ENCODE measurements at places on chromosomes 4 and X.
A peak's percentile ranks its signal among the peaks of the same experiment; 100 is the strongest.

- no peak for DNase-seq
These were observed 109.8 kb downstream of the MAPK10 start for GRCh38 chr4:86250006-86250405.

GRCh38 chr4:10105421-10105820, 11.2 kb downstream of the WDR1 start:
- no peak for DNase-seq

DNA sequence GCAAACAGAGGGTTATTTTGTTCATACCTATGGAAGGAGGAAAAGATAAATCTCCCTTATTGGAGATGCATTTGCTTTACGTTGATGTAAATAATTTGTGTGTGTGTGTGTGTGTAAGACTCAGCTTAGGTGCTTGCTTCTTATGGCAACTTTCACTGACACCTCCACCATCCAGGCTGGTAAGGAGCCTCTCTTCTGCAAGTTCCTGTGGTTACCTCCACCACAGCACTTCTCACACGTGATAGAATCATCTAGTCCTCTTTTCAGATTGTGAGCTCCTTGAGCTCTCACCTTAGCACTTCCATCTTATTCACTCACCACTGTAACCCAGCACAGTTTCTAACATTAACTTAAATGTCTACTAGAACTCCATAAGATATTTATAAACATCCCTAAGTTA, 553.7 kb downstream of the FGF13 start:
- no peak for DNase-seq

- no peak for DNase-seq
These were observed 66.9 kb upstream of the GRID2 start for GRCh38 chr4:92236877-92237276.

- DNase-seq = no peak
These were observed 111.5 kb downstream of the ASB9 start for GRCh38 chrX:15158350-15158735.

GRCh38 chr4:61489927-61490326, 289.8 kb downstream of the ADGRL3 start:
- DNase-seq = no peak

GRCh38 chrX:68186552-68187262, 246.6 kb downstream of the OPHN1 start:
- DNase-seq = peak; percentile 62

DNA sequence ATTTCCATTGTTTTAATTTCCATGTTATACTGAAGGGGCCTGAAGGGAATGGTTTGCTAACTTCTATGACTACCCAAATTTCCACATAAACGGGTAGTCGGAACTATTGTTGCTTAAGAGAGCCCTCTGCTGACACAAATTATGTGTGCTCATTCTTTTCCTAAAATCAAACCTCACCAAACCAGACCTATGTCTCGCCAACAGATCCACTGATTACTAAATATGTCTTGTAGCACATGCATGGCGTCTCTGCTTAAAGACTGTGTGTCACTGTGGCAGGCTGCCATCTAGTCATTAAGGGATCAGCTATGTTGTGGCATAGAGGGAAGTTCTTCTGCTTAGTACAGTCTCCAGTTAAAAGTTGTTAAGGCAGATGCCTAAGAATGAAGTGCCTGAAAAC, 25.1 kb downstream of the PIR start:
- peak; percentile 46 for DNase-seq

GRCh38 chr4:28117084-28117682, 1256.5 kb downstream of the STIM2 start:
- no peak for DNase-seq

DNA sequence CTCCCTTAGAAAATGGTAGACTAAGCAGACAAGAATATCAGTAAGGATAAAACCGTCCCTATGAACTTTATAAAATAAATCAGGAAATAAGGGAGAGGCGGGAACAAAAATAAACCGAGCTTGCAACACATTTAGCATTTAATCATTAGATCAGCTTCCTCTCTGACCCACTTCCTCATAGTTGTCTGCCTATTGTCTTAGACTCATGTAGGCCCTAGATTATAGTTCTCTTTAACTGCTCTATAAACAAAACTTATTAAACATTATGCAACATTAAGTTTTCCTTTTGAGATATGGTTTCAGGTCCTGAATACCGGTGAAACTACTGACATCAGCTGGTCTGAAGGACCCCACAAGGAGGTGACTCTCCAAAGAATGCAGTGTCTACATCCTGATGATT, 15.8 kb upstream of the SRD5A3 start:
- peak; percentile 43 for DNase-seq

DNA sequence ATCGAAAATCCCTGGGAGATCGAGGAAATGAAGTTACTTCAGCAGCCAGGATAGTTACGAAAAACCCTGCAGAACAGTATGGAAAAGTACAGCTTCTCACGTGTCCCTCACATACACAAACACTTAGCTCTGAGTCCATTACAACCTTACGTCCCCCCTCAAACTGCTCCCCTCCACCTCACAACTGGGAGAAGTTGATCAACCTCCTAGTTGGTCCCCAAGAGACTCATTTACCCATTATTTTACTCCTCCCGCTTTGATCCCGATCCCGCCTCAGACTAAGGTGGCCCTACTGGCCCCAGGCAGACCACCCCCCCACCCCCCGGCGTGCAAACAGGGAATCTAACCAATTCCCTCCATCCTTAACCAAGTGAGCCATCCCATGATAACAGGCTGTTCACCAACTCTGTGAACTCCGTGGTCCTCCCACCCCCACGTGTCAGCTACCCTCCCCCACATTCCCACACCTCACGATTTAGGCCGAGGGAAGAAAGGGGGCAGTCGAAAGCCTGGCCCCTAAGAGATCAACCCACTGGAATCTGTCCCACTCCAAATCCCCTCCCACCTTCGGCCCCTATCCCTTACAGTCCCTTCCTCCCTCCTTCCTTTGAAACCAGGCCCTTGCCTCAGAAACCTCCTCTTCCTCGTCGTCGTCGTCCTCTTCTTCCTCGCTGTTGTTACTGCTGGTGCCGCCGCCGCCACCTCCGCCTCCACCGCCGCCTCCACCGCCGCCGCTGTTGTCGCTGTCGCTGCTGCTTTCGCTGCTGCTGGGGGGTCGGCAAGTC, 755 bp downstream of the ANKRD17 start:
- DNase-seq = peak; percentile 69

GRCh38 chr4:113327494-113327893, 278.0 kb downstream of the ANK2 start:
- DNase-seq = no peak

DNA sequence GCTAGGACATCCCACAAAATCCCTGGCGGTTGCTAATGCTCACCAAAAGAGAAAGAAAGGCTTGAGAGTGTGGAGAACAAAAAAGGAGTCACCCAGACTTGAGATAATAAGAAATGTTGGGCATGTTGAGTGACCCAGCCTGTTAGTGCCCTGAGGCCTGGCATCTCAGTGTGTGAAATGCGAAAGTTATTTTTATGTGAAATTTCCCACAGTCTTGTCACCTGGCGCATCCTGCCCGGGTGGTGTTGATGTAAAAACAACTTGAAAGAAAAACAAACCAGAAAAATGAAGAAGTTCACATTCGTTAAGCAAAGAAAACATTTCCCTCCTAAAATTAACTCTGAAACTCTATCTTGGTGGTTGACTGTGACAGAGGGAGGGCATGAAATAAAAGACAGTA, 495.2 kb downstream of the MID1IP1 start:
- no peak for DNase-seq

DNA sequence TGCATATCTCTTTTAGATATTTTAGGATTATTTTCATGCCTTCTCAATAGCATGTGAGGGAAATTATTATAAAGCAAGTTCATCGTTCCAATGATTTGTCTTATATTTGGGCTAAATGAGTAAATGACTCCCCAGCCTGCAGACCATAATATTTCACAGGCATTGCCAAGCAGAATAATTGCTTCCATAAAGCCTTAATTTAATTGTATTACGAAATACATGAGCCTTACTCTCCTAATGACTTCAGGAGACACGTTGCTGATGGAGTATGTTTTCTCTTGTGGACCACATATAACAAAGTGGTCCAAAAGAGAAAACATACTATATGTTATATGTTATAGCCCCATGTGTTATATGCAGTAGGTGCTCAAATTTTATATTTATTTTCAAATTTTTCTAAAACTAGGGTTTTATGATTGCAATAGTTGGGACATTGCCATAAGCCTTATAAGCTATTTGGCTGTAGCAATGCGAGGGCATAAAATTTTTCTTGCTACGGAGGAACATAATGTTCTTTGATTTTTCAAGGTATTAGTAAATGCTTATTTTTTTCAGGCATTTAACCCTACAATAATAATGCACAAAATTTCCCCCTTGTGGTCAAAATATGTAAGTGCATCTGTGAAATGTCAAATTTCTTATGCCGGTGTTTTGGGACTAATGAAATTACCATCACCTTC, 26.2 kb upstream of the TMPRSS11D start:
- peak; percentile 25 for DNase-seq

DNA sequence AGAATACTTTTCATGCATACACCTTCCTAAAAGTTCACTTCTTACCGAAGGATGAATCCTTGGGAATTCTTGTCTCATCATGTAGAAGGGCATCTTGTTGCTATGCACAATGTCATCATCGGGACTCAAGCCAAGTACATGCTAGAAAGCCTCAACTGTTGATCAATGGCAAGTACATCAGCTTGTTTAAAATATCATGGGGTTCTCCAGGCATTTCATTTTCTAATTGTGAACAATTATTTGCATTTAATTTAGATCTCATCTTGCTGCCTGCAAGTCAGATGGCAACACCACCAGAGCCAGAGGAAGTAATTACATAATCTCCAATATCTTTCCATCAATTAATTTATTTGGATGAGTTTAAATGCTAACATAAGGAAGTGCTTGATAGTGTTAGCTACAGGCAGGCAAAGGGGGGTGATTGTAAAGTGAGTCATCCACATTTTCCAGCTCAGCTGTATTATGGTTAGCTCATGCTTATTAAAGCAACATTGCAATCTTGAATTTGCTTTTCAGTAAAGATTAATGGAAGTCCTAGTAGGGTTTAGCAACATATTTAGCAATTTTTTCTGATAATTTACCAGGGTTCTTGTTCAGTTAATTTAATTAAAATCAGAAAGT, 356.5 kb downstream of the CBLL2 start:
- DNase-seq = no peak

- no peak for DNase-seq
These were observed 112.3 kb upstream of the BCOR start for GRCh38 chrX:40209951-40210617.
